HFFc6 (cell line): ENCODE measurements at places on chromosomes 11 and 22. TPM values are rescaled to one million over a fixed set of nuclear protein-coding genes. Genes with fewer than 3 reads are reported as not detected.

DNA sequence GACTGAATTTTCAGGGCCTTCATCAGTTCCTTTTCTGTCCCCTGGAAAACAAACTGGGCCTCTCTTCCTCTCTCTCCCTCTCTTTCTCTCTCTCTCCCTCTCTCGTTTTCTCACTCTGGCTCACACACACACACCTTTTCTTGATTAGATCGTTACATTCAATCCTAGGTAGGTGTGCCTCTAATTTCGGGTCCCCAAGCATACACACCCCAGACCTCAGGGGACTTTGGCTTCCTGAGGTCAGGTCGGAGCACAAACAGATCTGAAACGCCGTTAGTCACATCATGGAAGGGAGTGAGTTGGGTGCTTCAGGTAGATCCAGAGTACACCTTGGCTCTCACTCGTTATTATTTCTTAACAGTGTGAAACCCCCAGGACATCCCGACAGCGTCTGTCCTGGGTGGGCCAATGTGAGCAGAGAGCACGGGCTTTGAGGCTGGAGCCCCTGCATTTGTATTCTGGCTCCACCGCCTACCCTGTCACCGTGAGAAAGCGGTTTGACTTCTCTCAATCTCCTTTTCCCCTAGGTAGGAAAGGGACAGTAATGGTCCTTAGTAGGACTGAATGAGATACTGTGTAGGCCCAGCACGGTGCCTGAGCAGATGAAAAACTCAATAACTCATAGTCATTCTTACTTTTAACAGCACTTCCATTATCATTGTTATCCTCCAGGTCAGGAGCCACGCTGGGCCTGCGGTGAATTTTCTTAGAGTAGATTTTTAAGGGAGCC is 37.3 kb upstream of the POU2AF1 start:
- DNase-seq: no peak

Gene C22orf15
- total RNA-seq: 0.48 and 2.4 TPM in 2 replicates

Gene UQCR10
- 139 to 148 TPM (median 144 TPM) in 3 replicates for total RNA-seq

Gene SHANK2
- total RNA-seq: 1.2 and 3.2 TPM in 2 replicates

Gene TUBA8
- total RNA-seq: 0.18 to 0.43 TPM in 2 of 3 replicates, not detected in the other

DNA sequence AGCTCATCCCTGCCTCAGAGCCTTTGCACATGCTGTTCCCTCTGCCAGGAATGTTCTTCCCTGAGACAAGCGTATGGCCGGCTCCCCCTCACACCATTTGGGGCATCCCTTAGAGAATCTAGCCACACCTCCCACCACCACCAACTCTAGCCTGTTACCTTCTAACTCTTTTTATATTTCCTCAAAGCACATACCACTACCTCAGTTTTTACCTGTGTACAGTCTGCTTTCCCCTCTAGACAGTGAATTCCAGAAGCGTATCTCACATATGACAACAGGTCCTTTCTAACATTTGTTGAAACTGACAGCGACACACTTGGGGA is 75.1 kb upstream of the ARFGAP3 start:
- no peak for DNase-seq

Gene AGBL2
- 0.59 to 1.4 TPM (median 1.4 TPM) in 3 replicates for total RNA-seq

DNA sequence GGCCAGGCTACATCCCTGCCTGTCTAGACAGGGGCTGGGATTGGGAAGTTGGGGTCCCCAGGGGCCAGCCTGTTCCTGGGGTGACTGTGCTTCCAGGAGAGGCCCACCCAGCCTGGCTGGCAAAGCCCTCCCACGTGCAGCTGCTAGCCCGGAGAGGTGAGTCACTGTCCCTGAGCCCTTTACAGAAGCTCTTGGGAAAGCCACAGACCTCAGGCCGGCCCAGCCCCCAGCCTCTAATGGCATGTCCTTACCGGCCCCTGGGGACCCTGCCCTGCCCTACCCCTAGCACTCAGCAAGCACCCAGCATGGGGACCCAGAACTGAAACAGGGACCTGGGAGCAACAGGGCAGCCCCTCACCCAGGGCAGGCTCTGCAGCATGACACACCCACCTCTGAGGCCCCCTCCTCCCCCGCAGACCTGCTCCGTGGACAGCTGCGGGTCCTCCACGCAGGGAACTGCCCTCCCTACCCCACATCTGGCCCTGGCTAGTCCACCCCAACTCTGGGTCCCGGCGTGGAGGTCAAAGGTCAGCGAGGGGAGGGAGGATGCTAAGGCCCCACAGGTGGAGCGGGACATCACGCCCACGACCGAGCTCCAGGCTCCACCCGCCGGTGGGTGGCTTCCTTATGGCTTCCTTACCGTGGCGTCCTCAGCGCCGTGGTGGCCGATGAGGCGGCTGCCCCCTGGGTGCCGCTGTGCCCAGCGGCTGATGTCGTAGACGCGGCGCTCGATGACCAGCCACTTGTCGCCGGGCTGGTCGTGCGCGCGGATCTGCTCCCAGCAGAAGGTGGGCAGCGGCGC is 615 bp downstream of the FADS3 start:
- DNase-seq: peak; percentile 80

- DNase-seq: no peak
Observed at GRCh38 chr22:50425179-50425916, 49.5 kb downstream of the SBF1 start.

- DNase-seq: no peak
Observed at GRCh38 chr11:115085461-115086210, 407.3 kb downstream of the NXPE2 start.

Gene CBLIF
- not detected in 3 replicates for total RNA-seq

DNA sequence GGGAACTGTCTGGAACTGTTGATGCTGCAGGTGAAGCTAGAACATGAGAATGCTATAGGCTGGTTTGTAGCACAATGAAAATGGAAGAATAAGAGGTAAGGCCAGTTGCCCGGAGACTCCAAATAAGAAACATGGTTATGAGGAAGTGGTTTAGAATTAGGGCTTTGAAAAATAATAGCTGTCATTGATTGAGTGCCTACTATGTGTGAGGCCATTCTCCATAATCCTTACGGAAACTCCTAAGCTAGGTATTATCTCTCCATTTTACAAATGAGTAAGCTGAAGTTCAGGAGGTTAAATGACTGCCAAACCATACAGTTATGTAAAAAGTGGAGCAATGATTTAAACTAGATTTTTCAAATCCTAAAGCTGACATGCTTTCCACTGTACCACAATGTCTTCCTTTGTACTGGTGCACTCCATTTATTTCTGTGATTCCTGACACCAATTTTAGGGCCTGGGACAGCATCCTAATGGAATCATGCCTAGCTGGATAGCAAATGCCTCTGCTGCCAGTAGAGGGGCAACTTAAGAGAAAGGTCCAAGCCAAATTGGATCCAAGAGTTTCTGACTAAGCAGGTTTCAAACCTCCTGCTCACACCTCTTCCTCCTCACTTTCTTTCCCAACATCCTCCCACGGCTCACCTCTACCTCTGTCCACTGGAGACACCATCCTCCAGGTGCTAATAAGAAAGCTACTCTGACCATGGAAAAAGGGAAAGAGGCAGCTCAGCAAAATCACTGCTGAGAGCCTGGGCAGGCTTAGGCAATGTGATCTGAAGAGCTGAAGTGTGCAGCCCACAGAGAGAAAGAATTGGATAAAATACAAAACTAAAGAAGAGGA is 46.9 kb upstream of the PICALM start:
- peak; percentile 16 for DNase-seq

Gene PNPLA5
- not detected in 3 replicates for total RNA-seq

Gene CCDC116
- total RNA-seq: 0.22 to 0.35 TPM (median 0.26 TPM) in 3 replicates

DNA sequence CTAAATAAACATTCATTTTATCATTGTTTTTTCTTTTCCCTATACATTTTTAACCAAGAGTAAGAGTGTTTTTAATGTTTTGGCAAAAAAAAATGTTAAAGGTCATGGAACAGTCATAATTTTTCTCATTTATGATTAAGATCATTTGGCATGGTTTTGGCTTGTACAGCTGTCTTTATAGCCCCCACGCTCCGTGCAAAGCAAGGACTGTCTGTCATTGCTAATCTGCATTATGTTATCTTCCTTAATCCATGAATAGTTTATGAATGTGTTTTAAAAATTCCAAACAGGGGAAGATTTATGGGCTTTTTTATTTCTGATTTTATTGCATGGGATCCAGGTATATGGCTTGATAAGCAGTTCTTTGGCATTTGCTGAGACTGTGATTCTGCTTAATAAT is 28.1 kb downstream of the PGM2L1 start:
- no peak for DNase-seq

Gene HPX
- total RNA-seq: 0.23 and 0.54 TPM in 2 replicates

DNA sequence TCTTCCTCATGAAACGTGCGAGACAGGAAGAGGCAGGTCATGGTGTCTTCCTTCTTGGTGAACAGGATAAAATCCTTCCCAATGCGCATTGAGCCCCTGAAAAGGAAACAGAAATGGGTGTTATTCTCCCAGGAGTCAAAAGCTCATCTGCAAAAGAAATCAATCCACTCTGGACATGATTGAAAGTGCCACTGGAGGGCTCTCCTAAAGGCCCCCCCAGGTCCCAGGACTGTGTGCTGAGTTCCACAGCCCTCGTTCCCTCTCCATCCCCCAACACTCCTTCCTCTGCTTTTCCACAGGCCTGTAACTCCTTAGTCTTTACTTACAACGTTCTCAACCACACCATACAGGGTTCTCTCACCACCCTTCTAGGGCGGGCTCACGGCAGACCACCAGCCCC is 22.2 kb downstream of the MORC2 start:
- no peak for DNase-seq

DNA sequence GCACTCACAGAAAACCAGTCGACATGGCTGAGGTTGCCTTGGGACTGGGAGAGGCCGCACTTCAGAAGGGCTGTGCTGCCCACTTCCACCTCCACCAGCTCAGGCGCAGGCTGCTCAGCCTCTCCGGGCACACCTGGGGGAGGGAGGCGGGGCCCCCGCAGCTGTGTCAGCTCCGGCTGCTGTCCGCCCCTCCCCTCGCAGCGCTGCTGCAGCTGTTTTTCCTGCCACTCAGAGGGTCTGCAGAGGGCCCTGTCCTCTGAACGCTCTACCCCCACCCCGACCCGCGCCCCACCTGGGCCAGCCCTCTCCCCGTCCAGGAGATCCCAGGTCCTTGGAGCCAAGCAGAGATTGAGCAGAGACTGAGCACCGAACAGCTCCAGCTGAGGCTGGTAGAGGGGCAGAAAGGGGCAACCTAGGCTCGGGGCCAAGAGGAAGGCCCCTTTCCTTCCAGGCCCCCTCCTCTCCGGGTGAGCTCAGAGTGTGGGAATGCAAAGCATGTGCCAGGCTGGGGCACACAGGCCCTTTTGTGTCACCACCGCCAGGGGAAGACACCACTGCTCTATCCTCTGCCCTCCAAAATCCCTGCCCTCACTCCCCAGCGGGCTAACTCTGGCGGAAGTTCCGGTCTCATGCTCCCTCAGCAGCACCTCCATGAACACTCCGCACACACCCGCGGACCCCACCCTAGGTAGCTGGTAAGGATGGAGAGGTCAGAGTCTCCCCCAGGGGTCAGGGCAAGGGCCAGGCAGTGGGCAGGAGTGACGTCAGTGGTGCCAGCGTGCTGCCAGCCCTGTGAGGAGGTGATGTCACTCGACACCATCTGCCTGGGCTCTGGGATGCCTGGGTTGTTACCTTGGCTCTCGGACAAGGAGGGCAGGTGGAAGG is 1.6 kb downstream of the MCAM start:
- no peak for DNase-seq

Gene TMEM9B
- total RNA-seq: 61.6 to 75.7 TPM (median 72.0 TPM) in 3 replicates

- DNase-seq: no peak
Observed at GRCh38 chr11:33684003-33684706, 16.5 kb downstream of the C11orf91 start.

- peak; percentile 41 for DNase-seq
Observed at GRCh38 chr11:61897387-61898246, 6.3 kb upstream of the FADS3 start.

DNA sequence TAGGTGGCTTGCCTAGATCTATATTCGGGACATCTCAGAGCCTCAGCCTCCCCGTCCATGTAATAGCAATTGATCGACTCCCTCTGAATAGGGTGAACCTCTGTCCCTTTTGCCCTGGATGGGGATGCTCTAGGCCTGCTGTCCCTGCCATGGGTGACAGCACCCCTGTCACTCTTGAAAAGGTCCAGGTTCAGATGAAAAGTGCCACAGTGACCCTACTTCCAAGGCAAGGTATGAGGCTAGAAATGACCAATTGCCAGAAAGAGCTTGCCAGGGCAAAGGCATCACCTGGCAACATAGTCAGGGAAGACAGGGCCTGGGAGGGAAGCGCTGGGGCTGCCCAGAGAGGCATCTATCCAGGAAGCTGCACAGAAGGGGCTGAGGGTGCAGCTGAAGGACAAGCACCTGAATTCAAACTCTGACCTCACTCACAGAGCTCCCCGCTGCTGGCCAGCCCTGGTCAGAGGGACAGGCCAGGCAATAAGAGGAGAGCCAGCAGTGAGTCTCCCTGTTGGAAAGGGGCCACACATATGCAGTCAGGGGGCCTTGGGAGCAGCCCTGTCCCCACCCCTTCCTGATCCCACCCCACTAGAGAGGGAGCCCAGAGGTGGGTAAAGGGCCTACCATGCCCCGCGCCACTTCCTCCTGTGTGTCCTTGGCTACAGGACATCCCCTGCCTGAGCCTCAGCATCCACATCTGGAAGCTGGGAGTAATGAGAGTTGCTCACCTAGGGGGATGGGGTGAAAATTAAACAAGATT is 9.0 kb upstream of the APOBEC3A start:
- no peak for DNase-seq

Gene AIFM3
- total RNA-seq: 0.17 to 0.27 TPM in 2 of 3 replicates, not detected in the other

DNA sequence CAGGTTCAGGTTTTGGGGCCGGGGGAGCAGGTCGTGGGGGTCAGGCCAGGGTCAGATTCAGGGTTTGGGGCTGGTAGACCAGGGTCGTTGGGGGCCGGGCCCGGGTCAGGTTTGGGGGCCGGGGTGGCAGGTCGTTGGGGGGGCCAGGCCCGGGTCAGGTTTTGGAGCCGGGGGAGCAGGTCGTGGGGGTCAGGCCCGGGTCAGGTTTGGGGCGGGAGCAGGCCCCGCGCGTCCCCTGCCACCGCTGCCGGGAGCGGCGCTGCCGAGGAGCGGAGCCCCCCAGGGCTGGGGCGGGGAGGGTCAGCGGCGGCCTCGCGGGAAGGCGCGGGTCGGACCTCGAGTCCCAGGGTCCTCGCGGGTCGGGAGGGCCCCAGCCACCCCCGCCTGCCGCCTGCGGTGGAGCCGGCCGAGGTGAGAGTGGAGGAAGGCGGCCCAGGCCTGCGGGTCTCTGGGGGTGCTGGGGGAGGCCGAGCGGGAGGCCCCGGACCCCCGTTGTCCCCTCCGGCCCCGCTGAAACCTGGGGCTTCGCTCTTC is 535 bp downstream of the TRABD start:
- DNase-seq: no peak

DNA sequence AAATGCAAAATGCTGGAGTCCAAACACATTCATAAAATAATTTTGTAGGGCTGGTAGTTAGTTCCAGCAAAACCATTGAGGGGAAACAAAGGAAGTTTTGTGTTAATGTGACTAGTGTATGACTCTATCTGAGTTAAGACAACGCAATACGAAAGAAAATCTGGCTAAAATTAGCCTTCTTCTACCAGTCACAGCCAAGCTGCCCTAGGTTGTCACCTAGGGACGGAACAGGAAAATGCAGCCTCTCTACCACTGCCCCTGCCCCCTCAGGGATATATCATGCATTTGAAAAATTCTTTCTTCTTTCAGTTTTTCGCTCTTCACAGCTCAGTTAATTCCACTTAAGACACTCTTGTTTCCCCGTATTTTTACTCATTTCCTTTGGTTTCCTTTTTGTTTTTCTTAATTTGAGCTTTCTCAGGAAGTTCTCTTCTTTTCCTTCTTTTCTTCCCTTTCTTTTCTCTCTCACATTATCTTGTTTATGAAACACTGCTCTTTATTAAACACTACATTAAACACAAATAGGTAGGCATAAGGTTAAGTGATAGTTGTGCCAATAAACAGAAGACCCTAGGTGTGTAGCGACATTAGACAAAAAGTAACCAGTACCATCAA is 30.6 kb downstream of the KIRREL3 start:
- DNase-seq: peak; percentile 63

GRCh38 chr11:40387240-40387980 is 1072.0 kb downstream of the LRRC4C start:
- DNase-seq: no peak

Gene RCOR2
- total RNA-seq: 0.34 to 0.43 TPM (median 0.34 TPM) in 3 replicates

GRCh38 chr11:133661846-133662245 is 129.5 kb upstream of the OPCML start:
- DNase-seq: no peak

Gene UBQLNL
- 0.17 TPM in 1 of 3 replicates, not detected in the others for total RNA-seq
